ENCODE measurements at places on chromosomes 7 and 10. TPM values are rescaled to one million over a fixed set of nuclear protein-coding genes. Genes with fewer than 3 reads are reported as not detected.

DNA sequence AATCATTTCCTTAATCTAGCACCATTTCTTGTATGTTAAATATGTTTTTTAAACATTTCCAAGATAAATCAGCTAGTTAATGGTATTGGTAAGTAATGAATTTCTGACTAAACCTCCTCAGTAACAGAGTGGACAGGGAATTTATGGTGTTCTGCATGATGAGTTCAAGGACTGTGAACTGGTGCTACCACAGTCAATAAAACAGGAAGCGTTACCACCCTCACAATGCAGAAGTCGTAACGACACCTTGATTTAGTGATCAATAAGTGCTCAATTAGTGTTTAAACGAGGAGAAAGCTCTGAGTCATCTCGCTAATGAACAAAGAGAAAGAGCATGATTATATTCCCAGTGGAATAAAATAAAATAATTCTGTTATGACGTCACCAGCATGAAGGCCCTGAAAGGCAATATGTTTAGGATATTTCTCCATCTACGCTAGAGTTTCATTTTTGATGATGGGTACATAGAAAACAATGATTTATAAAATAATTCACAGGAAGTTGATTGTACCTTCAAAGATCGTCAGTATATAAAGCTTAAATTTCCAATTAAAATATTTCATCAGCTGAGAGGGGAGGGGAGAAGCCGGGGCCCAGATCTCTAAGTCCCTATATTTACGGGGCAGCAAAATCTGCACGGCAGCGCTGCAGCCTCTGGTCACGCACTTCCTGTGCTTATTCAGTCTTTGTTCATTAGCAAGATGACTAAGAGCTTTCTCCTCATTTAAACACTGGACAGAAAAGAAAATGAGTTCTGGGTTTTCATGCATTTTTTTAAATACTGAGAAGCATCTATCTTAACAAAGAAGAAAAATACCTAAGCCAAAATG, 400.5 kb downstream of the PTPRN2 start:
- H3K27ac ChIP-seq: no peak overlapping the region
- no peaks in the 10 kb centered on the region for H3K36me3 ChIP-seq
- H3K27me3 ChIP-seq: no peaks in the 10 kb centered on the region
- H3K4me1 ChIP-seq: no peaks in the 10 kb centered on the region

DNA sequence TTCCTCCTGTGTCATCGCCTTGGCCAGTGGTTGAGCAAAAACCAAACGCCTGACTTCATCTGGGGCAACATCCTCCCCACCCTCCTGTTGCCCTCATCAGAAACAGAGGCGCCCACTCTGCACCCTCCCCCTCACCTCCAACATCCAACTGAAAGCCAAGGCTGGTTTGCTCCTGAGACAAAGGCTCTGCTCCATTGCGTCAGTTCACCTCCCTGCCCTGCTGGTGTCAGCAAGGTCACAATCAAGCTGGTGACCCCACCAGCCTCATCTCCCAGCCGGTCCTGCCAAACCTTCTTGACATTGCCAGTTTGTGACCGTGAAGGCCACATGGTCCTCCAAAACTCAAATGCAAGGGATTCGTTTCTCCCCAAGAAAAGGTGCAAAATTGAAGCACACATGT, 131.7 kb upstream of the ADAM12 start:
- H3K27me3 ChIP-seq: peaks cover 7% of the 10 kb centered on the region
- no peaks in the 10 kb centered on the region for H3K36me3 ChIP-seq
- H3K4me3 ChIP-seq: no peak overlapping the region
- no peaks in the 10 kb centered on the region for H3K4me1 ChIP-seq

DNA sequence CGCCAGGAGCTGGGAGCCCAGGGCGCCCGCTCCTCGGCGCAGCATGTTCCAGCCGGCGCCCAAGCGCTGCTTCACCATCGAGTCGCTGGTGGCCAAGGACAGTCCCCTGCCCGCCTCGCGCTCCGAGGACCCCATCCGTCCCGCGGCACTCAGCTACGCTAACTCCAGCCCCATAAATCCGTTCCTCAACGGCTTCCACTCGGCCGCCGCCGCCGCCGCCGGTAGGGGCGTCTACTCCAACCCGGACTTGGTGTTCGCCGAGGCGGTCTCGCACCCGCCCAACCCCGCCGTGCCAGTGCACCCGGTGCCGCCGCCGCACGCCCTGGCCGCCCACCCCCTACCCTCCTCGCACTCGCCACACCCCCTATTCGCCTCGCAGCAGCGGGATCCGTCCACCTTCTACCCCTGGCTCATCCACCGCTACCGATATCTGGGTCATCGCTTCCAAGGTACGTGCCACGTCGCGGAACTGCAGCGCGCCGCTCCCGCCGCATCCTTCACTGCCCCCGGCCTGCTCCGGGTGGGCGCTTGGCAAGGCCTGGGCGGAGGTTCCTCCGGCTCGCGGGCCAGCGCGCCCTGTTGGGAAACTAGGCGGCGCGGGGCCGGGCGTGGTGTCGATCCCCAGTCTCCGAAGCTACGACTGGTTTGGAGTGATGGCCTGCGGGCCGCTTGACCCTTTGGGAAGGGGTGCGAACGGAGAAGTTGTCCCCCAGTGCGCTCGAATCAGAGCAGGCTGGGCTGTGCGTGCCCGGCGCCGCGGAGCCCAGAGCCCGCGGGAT, 868 bp downstream of the EMX2 start:
- no peak overlapping the region for H3K27ac ChIP-seq
- peaks cover 93% of the 10 kb centered on the region for H3K27me3 ChIP-seq
- H3K4me1 ChIP-seq: peaks cover 2% of the 10 kb centered on the region
- no peak overlapping the region for H3K4me3 ChIP-seq
- no peaks in the 10 kb centered on the region for H3K36me3 ChIP-seq

DNA sequence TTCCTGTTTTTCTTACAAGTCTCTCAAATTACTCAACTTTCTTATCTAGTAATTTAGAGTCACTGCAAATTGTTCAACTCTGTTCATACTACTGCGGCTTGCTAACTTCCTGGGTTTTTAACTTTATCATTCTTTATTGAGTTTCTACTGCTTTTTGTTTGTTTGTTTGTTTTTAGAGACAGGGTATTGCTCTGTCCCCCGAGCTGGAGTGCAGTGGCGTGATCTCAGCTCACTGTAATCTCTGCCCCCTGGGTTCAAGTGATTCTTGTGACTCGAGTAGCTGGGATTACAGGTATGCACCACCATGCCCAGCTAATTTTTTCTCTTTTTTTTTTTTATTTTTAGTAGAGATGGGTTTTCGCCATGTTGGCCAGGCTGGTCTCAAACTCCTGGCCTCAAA, 182.9 kb downstream of the TSPAN12 start:
- DNase-seq: no peak
- H3K36me3 ChIP-seq: no peaks in the 10 kb centered on the region
- no peak overlapping the region for H3K27ac ChIP-seq
- H3K4me1 ChIP-seq: no peaks in the 10 kb centered on the region
- no peaks in the 10 kb centered on the region for H3K27me3 ChIP-seq
- no peak overlapping the region for H3K4me3 ChIP-seq

DNA sequence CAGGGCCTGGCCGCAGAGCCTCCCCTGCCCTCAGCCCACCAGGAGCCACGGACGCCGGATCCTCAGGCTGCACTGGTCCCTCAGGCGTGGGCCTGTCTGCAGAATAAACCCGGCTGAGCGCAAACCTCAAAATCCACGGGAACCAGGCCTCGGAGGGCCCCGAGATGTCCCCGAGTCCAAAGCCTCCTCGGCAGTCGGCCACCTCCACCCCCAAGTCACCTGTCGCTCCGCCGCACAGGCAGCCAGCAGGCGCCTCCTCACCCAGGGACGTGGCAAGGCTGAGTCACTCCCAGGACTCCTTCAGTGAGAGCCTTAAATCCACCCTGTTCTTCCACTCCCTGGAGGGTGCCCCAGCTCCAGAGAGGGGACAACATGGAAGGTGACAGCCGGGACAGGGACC, 33.2 kb downstream of the STK32C start:
- peaks cover 5% of the 10 kb centered on the region for H3K4me1 ChIP-seq
- no peak for DNase-seq
- peaks cover 8% of the 10 kb centered on the region for H3K27me3 ChIP-seq
- H3K36me3 ChIP-seq: no peaks in the 10 kb centered on the region

GRCh38 chr10:123148414-123149161, 652 bp downstream of the HMX2 start:
- peaks cover 85% of the 10 kb centered on the region for H3K27me3 ChIP-seq
- no peak for DNase-seq
- no peaks in the 10 kb centered on the region for H3K4me1 ChIP-seq
- H3K27ac ChIP-seq: no peak overlapping the region

DNA sequence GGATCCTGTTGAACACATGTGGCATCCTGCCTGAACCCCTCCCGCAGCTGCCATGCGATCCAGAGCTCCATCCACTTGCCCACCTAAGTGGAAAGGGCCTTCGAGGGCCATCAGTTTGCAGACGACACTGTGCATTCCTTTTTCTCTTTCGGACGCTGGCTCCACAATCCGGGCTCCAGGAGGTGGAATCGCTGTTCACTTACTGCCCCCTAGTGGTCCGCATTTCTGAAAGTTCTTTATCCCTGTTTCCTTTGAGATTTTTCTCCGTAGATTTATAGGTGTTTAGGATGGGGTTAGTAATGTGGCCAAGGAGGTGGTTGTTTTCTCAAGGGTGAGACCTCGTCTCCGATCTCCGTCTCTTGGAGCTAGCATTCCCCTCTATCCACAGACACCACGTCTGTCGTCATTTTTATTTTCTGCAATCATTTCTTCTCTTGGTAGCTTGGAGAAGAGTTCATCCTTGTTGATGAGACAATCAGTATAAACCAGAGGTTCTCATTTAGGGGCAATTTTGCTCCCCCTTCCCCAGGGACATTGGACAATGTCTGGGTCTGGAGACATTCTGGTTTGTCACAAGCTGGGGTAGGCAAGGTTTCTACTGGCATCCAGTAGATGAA, 204.6 kb downstream of the ARHGAP21 start:
- H3K4me3 ChIP-seq: no peak overlapping the region
- no peak overlapping the region for H3K27ac ChIP-seq
- H3K27me3 ChIP-seq: no peaks in the 10 kb centered on the region

ARMH3 gene
- 13.1 TPM for total RNA-seq

DNA sequence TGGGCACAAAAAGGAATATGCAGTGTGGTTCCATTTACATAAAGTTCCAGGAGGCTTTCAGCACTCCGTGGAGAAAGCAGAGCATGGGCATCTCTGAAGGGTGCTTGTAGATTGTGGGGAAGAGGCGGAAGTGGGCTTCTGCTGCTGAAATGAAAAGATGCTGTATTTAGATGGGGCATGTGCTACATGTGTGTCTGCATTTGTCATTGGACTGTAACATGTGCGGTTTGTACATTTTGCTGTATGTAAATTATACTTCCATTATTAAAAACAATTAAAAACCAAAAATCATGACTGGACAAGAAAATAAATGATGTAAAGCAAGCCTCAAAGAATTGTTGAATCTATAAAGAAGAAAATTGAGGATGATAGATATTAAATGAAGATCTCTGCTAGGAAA, 334.0 kb downstream of the WDR37 start:
- no peak overlapping the region for H3K4me3 ChIP-seq
- H3K4me1 ChIP-seq: no peaks in the 10 kb centered on the region
- DNase-seq: no peak
- H3K27ac ChIP-seq: no peak overlapping the region
- H3K36me3 ChIP-seq: no peaks in the 10 kb centered on the region

- DNase-seq: no peak
- H3K4me3 ChIP-seq: no peak overlapping the region
- H3K27ac ChIP-seq: no peak overlapping the region
- no peaks in the 10 kb centered on the region for H3K27me3 ChIP-seq
- H3K36me3 ChIP-seq: no peaks in the 10 kb centered on the region
Measured at GRCh38 chr7:69941077-69941651, 342.9 kb downstream of the AUTS2 start.

DNA sequence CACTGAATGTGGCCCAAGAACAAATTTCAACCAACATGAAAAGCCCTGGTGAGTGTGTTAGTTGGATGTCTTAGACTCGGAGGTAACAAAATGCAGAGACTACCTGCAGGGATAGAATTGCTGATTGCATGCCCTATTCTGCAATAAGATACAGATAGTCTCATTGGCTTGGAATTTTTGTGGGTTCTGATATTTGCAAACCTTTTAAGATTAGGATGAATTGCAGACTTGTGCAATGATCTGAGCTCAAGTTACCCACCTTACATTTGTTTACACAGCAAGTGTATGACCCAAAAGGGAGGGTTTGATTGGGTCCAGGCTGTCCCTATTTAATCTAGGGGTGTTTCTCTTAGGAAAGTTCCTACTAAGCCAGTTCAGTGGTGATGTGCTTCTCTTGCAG, 45.4 kb downstream of the GPR37 start:
- H3K36me3 ChIP-seq: no peaks in the 10 kb centered on the region
- peaks cover 8% of the 10 kb centered on the region for H3K4me1 ChIP-seq
- peak overlapping the region; percentile 57 for H3K27ac ChIP-seq
- no peak overlapping the region for H3K4me3 ChIP-seq
- peak; percentile 92 for DNase-seq

- peaks cover 29% of the 10 kb centered on the region for H3K27me3 ChIP-seq
- no peak for DNase-seq
- H3K4me3 ChIP-seq: peak overlapping the region; percentile 62
- no peaks in the 10 kb centered on the region for H3K36me3 ChIP-seq
- H3K4me1 ChIP-seq: no peaks in the 10 kb centered on the region
Measured at GRCh38 chr10:28302012-28302637, 739 bp downstream of the MPP7 start.

- H3K36me3 ChIP-seq: peaks cover 5% of the 10 kb centered on the region
- no peaks in the 10 kb centered on the region for H3K27me3 ChIP-seq
- no peak overlapping the region for H3K27ac ChIP-seq
Measured at GRCh38 chr7:155648752-155649339, 4.4 kb downstream of the RBM33 start.

DENND2A gene
- 7.8 TPM for total RNA-seq

DNA sequence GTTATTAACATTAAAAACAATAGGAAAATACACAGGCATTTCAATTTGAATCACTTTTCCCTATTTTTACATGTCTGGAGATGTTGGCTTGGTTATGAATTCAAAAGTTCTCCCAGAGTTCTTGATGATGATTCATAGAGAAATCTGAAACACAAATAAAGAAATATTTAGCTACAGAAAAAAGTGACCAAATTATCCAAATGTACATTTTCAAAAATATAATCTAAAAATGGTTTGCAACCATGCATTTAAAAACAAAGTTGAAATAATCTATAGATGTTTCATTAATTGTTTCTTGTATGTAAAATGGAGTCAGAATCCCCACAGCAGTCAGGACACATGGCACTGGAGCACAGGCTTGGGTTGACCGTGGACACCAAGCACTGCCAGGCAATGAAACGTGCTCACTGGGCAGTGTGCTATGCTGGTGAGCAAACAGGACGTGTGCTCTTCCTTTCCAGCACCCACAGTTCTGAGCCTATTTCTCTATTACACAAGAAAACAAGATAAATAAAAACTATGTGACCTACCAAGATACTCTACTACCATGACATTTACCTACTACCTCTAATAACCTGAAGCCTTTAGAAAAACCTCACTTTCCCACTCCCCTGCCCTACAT, 44.1 kb upstream of the PTPRN2 start:
- H3K27me3 ChIP-seq: no peaks in the 10 kb centered on the region
- no peaks in the 10 kb centered on the region for H3K4me1 ChIP-seq
- DNase-seq: no peak
- H3K4me3 ChIP-seq: no peak overlapping the region

MLXIPL gene
- total RNA-seq: not detected

DNA sequence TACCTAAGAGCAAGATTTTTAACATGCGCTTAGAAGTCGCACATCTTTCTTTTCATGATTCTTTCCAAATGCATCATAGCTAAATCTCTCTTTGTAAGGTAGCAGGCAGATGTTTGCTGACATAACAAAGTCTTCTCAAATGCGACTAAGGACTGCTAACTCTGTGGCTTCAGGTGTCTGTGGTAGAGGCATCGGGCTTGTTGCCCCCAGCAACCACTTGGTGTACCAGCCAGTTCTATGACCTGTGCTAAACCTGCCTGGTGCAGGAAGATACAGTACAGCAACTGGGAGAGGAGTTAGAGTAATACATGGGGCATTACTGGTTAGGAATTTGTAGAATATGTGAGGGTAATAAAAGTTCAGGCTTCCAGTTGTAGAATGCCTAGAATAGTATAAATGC, 654.1 kb downstream of the NRG3 start:
- H3K4me1 ChIP-seq: no peaks in the 10 kb centered on the region
- no peak overlapping the region for H3K4me3 ChIP-seq
- no peaks in the 10 kb centered on the region for H3K36me3 ChIP-seq
- no peak for DNase-seq
- H3K27ac ChIP-seq: no peak overlapping the region

All from IMR-90 (cell line).